BJ (cell line): ENCODE measurements at places on chromosomes 11 and 22.
A peak's percentile ranks its signal among the peaks of the same experiment; 100 is the strongest.

- no peak for DNase-seq
Observed at GRCh38 chr11:75733431-75734107, 15.9 kb downstream of the MOGAT2 start.

GRCh38 chr11:98260983-98261382 lies 759.8 kb upstream of the CNTN5 start:
- no peak for DNase-seq

GRCh38 chr22:48887394-48888332 lies 940.0 kb downstream of the BRD1 start:
- no peak for DNase-seq

- no peak for DNase-seq
Observed at GRCh38 chr11:65982824-65983588, 19.0 kb downstream of the EIF1AD start.

- no peak for DNase-seq
Observed at GRCh38 chr11:127485541-127485940, 485.0 kb upstream of the KIRREL3 start.

GRCh38 chr11:399731-400211 lies 5.8 kb downstream of the PKP3 start:
- DNase-seq, result no peak

GRCh38 chr22:27705408-27706080 lies 96.0 kb downstream of the MN1 start:
- DNase-seq, result no peak

DNA sequence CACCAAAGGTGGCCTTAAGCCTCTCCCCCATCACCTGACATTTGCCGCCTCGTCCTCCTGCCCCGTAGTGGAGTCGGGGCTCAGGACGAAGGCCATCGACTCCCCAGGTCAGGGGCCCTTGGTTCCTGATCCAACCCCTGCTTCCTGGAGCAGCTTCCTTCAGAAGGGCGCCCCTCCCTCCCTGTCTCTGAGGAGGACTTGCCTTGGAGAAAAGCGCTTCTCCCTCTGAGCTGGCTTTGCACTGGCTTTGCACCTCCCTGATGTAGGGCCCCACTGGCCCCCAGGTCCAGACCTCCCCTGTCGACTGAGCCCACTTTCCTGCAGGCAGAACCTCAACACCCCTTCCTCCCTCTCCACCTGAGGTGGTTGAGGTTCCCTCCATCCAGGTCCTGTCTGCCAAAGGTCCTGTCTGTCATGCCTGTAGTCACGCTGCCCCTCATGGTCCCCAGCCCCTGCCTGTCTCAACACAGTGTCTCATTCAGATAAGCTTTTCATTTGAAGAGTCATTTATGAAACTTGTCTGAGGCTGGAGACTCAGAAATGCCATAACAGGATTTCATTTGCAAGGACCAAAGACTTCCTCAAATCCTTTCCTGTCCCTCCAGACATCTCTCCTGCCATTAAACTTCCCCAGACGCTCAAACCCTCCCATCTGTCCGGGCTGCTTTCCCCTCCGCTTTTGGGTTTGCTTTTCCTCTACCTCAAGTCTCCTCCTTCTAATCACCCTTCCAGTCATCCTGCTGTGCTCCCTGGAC lies 78.4 kb downstream of the MYO7A start:
- DNase-seq, result no peak

DNA sequence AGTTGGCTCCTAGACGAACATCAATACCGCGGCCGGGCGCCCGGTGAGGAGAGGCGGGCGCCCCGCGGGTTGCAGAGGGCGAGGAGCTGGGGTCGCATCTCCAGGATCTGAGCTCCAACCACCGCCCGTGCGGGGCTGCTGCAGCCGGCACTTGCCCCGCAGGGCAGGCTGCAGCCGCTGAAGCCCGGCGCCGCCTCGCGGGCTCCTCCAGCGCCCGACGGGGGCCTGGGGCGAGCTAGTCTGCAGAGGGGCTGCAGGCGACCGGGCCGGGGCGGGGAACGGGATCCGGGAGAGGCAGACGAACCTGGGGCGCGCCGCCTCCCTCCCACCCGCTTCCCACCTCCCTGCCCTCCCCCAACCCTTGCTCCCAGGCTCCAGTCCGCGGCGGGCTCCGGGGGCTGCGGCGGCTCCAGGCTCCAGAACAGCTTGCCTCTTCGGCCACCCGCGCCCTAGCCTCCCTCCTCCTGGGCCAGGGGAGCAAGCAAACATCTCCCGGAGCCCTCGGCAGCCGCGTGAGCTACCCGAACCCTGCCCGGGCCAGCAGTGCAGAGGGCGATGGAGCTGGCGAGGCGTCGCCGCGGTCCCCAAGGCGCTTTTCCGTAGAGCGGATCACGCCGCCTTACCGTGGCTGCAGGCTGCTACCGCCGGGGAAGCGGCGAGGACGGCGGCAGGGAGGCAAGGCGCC lies 802 bp downstream of the TENM4 start:
- DNase-seq, result no peak

DNA sequence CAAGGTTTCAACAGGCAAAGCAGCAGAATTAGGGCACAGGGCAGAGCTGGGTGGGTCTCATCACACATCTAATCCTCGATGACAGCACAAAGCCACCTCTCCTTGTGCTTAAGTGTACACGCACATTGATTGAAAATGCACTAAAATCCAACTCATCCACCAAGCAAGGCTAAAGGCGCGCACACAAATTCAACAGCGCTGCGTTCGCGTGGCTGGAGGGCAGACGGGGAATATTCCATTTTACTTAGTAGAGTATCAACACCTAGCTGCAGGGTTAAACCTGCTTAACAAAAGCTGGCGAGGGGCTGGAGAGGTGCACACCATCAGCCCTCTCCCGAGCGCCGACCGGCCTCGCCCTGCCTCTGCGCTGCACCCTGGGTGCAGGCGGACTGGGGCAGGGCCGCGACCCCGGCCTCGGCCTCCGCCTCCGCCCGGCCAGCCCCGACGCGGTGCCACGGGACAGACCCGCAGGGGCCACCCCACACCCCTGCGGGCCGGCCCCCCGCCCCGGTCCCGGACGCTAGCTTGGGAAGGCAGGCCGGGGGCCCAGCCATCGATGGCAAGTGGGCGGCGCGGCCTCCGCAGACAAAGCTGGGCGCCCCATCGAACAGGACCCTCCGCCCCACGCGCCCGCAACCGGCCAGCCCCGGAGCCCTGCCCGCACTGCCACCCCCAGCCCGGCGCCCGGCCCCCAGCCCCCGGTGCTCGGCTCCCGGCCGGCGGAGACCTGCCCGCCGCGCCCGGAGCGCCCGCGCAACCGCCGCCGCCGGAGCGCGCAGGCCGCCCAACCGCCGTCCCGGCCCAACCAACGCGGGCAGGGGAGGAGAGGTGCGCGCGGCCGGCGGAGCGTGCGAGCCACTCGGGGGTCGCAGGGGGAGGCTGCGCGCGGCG lies 929 bp downstream of the PRDM10 start:
- no peak for DNase-seq

- no peak for DNase-seq
Observed at GRCh38 chr11:47495856-47496217, 46.9 kb upstream of the RAPSN start.

DNA sequence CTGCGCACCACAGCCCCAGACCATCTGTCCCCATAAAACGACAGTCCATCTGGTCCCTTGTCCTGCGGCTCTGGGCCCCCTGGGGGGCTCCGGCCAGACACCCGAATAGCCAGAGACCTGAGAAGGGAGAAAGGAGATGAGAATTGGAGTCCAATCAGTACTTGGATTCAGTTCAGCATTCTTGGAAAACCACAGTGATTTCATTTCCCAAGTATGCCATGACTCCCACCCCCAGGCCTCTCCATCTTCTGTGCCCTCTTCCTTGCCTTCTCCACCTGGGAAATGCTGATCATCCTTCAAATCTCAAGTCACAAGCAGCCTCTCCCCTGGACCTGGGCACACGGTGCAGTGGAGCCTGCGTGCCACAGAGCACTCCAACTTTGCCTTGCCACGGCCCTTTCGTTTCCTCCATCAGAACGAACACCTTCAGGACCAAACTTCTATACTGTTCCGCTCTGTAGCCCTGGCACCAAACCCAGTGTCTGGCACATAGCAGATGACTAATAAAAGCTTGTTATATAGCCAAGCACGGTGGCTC lies 10.9 kb upstream of the MFNG start:
- peak; percentile 50 for DNase-seq

DNA sequence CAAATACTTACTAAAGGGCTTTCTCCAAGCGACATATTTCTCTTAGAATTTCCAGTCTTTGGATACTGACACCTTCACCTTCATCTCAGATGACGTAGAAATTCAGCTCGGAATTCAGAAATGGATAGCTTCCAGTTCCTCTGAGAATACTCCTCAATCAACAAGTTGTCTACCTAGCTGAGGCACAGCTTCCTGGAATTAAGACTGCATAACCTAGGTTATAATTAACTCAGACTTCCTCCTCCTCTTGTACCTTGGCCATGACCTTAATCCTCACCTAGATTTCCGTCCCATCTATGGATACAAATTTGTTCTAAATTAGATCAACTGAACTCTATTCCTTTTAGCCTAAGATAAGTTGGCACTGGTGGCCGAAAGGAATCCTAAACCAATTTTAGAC lies 17.4 kb downstream of the ATP5MG start:
- no peak for DNase-seq

DNA sequence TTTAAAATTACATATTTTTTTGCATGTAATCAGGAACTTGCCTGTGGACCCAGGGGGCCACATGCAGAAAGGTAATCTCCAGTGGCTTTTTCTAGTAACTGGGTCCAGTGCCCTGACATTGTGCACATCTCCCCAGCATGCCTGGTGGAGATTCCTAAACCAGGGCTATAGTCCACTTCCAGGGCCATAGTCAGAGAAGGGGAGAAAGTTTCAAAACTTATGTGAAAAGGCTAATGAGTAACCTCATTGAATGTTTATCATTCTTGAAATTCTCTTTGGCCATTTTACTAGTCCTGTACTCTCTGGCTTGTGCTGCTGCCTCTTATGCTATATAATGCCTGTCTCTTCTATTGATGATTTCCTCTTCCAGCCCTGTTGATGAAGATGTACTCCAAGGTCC lies 47.8 kb downstream of the BARX2 start:
- no peak for DNase-seq

DNA sequence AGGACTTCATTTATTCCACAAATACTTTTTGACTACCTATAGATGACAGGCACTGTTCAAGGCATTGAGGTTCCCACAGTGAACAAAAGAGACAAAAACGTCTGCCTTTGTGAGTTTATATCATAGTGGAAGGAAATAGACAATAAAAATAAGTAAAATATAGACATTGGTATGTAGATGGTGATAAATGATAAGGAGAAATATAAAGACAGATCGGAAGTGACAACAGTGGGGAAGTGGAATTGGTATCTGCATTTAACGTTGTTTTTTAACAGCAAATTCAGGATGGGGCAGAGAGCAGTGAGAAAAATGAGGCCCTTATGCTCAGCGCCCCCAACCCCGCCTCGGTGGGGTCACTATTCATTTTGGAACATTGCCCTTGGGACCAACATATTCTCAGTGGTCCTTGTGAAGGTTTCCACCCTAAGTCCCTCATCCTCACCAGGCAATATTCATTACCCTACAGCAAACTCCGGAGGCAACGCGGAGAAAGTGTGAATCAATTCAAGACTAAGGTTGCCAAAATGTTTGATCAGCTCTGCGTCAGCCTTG lies 627 bp upstream of the PEX26 start:
- DNase-seq, result no peak

- DNase-seq, result no peak
Observed at GRCh38 chr11:73318501-73319011, 10.5 kb downstream of the ARHGEF17 start.

DNA sequence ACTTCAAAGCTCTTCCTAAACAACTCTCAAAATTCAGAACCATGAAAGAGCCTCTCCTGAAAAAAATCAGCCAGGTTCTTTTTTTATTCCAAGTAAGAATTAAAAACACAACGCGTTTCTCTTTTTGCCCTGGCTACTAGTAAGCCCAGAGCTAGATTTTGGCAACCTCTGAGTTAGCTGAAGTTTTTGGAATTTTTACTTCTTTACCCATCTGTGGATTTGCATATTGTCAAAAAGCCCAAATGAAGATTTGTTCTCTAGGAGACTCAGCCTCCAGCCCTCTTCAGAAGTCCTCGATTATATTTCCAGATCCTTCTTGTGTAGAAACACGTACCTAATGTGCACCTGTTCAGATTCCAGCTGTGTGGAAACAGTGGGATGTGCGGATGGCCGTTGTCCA lies 517.9 kb downstream of the TBC1D22A start:
- no peak for DNase-seq

DNA sequence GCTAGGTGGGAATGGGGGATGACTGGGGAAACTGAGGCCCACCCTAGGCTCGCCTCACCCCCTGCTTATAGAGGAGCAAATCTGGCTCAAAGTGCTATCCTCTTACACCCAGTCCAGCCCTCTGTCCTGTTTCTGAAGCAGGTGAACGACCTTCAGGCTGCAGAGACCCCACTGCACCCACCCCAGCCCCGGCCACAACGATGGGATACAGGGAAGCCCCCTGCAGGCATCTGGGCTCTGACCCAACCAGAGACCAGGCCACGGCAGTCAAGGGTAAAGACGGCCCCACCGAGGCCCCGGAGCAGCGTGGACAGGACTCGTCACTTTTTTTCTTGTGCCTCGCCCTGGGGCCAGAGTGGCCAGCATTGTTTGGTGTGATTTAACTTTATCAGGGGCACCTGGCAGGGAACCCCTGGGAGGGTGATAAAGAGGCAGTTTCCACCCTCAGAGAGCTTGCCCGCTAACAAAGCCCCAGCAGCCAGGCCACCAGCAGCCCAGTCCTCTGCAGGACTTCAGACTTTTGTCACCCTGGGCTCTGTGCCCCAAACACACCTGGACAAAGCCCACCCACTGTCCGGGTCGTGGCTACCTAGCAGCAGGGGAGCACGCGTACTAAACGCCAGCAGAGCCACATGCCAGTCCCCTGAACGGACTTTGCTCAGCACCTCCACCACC lies 612.6 kb downstream of the TBC1D22A start:
- DNase-seq, result no peak

DNA sequence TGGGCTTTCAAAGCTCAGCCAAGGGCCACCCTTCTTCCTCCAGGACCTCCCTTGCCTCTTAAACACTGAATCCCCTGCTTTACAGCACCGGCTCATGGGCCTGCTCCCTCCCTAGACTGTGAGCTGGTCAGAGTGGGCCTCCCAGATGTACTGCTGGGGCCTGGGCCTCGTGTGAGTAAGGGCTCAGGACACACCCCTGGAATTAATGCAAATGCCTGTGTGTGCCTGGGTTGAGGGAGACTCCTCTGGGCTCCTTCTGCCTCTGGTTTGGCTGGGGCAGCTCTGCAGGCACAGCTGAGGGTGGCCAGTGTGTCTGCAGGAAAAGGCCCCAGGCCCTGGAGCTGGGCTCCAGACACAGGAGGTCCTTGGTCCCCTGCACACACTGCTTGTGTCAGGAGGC lies 24.2 kb downstream of the ALX4 start:
- no peak for DNase-seq

DNA sequence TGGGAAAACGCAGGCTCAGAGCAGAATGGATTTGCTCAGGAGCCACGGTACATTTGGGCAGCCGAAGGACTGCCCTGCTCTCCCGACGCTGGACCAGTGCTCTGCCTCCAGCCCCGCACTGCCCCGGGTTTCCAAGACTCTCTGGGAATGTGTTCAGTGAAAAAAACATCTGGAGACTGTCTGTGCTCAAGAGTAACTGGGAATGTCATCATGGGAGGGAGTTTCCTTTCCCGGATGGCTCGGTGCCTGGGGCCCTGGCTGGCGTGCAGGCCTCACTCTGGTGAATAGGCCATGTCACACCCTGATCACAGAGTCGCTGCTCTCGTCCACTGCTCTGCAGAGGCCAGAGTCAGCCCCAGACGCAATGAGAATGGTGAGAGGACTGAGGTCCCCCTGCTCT lies 9.8 kb upstream of the APOL6 start:
- peak; percentile 85 for DNase-seq
